ENCODE measurements at places on chromosomes 3 and 15. TPM values are rescaled to one million over a fixed set of nuclear protein-coding genes. Genes with fewer than 3 reads are reported as not detected.

- H3K27ac ChIP-seq: no peak overlapping the region
- no peaks in the 10 kb centered on the region for H3K27me3 ChIP-seq
- peaks cover 3% of the 10 kb centered on the region for H3K4me1 ChIP-seq
Observed at GRCh38 chr3:152382312-152383135, 113.8 kb downstream of the MBNL1 start.

- H3K27ac ChIP-seq: no peak overlapping the region
- no peak for DNase-seq
- H3K4me3 ChIP-seq: no peak overlapping the region
- no peaks in the 10 kb centered on the region for H3K27me3 ChIP-seq
- H3K36me3 ChIP-seq: no peaks in the 10 kb centered on the region
Observed at GRCh38 chr3:151327571-151328198, 1.7 kb downstream of the P2RY13 start.

- no peak overlapping the region for H3K27ac ChIP-seq
- H3K4me3 ChIP-seq: no peak overlapping the region
- H3K4me1 ChIP-seq: no peaks in the 10 kb centered on the region
- no peaks in the 10 kb centered on the region for H3K27me3 ChIP-seq
- DNase-seq: no peak
- peaks cover 55% of the 10 kb centered on the region for H3K36me3 ChIP-seq
Observed at GRCh38 chr15:98955961-98956723, 51.5 kb downstream of the PGPEP1L start.

GRCh38 chr3:141934354-141934753 is 57.9 kb downstream of the ATP1B3 start:
- DNase-seq: no peak
- no peaks in the 10 kb centered on the region for H3K27me3 ChIP-seq

- no peak for DNase-seq
- no peak overlapping the region for H3K27ac ChIP-seq
- H3K4me1 ChIP-seq: peaks cover 7% of the 10 kb centered on the region
- H3K4me3 ChIP-seq: no peak overlapping the region
- H3K27me3 ChIP-seq: no peaks in the 10 kb centered on the region
- no peaks in the 10 kb centered on the region for H3K36me3 ChIP-seq
Observed at GRCh38 chr3:104436506-104436905, 930.2 kb upstream of the ALCAM start.

- H3K27me3 ChIP-seq: no peaks in the 10 kb centered on the region
- no peaks in the 10 kb centered on the region for H3K4me1 ChIP-seq
- no peak overlapping the region for H3K4me3 ChIP-seq
- H3K36me3 ChIP-seq: no peaks in the 10 kb centered on the region
Observed at GRCh38 chr3:139473155-139473771, 3.1 kb downstream of the RBP2 start.

DNA sequence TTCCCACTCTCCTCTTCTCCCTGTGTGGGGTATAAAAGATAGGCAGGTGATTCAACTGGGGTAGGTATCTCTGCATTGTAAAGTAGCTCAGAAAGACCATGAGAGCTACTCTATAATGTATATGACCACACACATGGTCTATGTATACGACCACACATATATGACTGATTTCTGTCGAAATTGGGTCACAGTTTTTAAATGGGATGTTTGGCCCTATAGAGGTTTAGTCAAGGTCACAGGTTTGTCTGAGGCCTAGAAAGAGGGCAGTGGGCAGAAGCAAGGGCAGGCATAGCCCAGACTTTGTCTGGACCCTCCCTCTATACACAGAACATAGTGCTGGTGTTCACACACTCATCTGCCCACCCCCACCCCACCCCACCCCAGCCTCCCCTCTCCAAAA is 4.4 kb downstream of the LAMP3 start:
- H3K36me3 ChIP-seq: no peaks in the 10 kb centered on the region
- DNase-seq: no peak
- H3K4me1 ChIP-seq: peaks cover 8% of the 10 kb centered on the region
- peaks cover 20% of the 10 kb centered on the region for H3K27me3 ChIP-seq
- no peak overlapping the region for H3K27ac ChIP-seq
- H3K4me3 ChIP-seq: no peak overlapping the region

DNA sequence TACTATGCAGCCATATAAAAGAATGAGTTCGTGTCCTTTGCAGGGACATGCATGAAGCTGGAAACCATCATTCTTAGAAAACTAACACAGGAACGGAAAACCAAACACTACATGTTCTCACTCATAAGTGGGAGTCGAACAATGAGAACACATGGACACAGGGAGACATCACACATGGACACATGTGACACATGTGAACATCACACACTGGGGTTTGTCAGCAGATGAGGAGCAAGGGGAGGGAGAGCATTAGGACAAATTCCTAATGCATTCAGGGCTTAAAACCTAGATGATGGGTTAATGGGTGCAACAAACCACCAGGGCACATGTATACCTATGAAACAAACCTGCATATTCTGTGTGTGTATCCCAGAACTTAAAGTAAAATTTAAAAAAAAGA is 408.0 kb downstream of the EPHB1 start:
- H3K4me1 ChIP-seq: no peaks in the 10 kb centered on the region
- H3K27me3 ChIP-seq: no peaks in the 10 kb centered on the region
- no peak overlapping the region for H3K4me3 ChIP-seq
- H3K27ac ChIP-seq: no peak overlapping the region
- no peak for DNase-seq

The PRICKLE2 gene
- total RNA-seq: 8.9 TPM

The CPA3 gene
- total RNA-seq: not detected

The CYP1A1 gene
- 0.11 TPM for total RNA-seq

The PRR20G gene
- not detected for total RNA-seq

The CLDN16 gene
- not detected for total RNA-seq

All from H1 (cell line).